GM23248 (cell line): ENCODE measurements at places on chromosomes 5 and 9. TPM values are rescaled to one million over a fixed set of nuclear protein-coding genes. Genes with fewer than 3 reads are reported as not detected.

GRCh38 chr5:11415751-11416150 is 488.5 kb downstream of the CTNND2 start:
- no peaks in the 10 kb centered on the region for H3K4me1 ChIP-seq
- H3K27ac ChIP-seq, result no peak overlapping the region
- no peak overlapping the region for H3K4me3 ChIP-seq
- no peaks in the 10 kb centered on the region for H3K27me3 ChIP-seq

DNA sequence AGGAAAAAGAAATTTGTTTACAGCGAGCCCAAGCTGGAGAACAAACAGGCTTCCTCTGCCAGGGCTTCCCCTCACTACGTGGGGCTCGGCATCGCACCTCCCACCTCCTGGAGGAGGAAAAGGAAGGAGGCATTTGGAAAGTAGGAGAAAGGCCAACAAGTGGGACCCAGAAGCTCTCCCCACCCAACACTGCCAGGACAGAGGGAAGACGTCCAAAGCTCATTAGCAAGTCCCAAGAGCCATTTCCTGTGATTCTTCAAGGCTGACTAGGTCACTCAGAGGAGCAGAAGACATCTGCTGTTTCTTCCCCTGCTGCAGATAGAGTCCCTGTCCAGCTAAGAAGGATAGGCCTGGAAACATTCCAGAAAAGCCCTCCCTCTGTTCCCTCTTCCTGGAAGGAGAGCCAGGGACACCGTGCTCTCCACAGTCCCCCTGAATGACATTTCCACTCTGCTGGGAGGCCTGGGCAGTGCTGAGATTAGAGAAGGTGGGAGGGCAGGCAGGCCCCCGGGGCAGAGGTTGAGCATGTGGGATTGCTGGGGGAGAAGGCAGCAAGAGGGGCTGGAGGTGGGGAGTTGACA is 57.0 kb upstream of the NEURL1B start:
- H3K27ac ChIP-seq, result no peak overlapping the region
- no peaks in the 10 kb centered on the region for H3K36me3 ChIP-seq
- no peak for DNase-seq
- no peak overlapping the region for H3K4me3 ChIP-seq

GRCh38 chr9:109467936-109468335 is 30.2 kb downstream of the PTPN3 start:
- H3K27ac ChIP-seq, result no peak overlapping the region
- no peaks in the 10 kb centered on the region for H3K4me1 ChIP-seq
- DNase-seq, result no peak
- no peak overlapping the region for H3K4me3 ChIP-seq
- H3K36me3 ChIP-seq, result no peaks in the 10 kb centered on the region
- no peaks in the 10 kb centered on the region for H3K27me3 ChIP-seq

GRCh38 chr5:169609716-169610115 is 26.1 kb downstream of the SPDL1 start:
- no peak overlapping the region for H3K4me3 ChIP-seq
- no peaks in the 10 kb centered on the region for H3K27me3 ChIP-seq
- H3K4me1 ChIP-seq, result no peaks in the 10 kb centered on the region
- peaks cover 14% of the 10 kb centered on the region for H3K36me3 ChIP-seq
- DNase-seq, result no peak

GRCh38 chr5:68711293-68712200 is 382.3 kb upstream of the SLC30A5 start:
- H3K4me1 ChIP-seq, result no peaks in the 10 kb centered on the region
- H3K4me3 ChIP-seq, result no peak overlapping the region
- DNase-seq, result no peak
- H3K36me3 ChIP-seq, result no peaks in the 10 kb centered on the region
- H3K27ac ChIP-seq, result no peak overlapping the region

DNA sequence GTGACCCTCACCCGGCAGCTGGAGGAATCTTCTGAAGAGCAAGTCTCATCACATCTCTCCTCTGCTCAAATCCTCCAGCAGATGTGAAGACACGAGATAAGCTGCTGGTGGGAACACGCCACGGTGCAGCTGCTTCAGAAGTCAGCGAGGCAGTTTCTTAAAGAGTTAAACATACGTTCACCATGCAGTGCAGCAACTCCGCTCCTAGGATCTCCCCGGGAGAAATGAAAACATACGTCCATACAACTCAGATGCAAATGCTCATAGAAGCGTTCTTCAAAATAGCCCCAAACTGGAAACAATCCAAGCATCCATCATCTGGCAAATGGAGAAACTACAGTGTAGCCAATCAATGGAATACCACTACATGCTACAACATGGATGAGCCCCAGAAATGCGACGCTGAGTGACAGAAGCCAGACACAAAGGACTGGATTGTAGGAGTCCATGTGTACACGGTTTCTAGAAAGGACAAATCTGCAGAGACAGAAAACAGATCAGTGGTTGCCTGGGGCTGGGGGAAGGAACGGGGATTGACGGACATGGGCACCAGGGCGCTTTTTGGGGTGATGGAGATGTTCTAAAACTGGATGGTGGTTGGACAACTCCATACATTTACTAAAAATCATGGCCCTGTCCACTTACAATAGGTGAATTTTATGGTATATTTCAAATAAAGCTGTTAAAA is 150.6 kb downstream of the COL23A1 start:
- no peaks in the 10 kb centered on the region for H3K27me3 ChIP-seq
- H3K36me3 ChIP-seq, result no peaks in the 10 kb centered on the region
- no peaks in the 10 kb centered on the region for H3K4me1 ChIP-seq

DNA sequence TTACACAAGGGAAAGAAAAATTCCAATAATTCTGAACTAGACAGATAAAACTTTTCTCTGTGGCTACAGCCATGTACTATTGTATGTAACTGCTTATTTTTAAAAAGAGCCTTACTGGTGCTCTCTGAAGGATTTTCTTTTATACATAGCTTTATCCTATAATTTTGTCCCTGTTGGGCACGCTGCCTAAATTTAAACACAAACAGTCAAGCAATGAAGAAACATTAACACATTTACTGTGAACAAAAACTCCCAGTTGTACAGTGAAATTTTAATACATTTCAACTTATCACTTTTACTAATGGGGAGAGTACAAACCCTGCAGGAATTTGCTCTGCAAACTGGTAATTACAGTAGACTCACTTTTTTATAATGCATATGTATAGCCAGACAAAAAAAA is 273.3 kb downstream of the BNC2 start:
- DNase-seq, result no peak
- no peak overlapping the region for H3K27ac ChIP-seq
- H3K4me3 ChIP-seq, result no peak overlapping the region
- H3K36me3 ChIP-seq, result no peaks in the 10 kb centered on the region

DNA sequence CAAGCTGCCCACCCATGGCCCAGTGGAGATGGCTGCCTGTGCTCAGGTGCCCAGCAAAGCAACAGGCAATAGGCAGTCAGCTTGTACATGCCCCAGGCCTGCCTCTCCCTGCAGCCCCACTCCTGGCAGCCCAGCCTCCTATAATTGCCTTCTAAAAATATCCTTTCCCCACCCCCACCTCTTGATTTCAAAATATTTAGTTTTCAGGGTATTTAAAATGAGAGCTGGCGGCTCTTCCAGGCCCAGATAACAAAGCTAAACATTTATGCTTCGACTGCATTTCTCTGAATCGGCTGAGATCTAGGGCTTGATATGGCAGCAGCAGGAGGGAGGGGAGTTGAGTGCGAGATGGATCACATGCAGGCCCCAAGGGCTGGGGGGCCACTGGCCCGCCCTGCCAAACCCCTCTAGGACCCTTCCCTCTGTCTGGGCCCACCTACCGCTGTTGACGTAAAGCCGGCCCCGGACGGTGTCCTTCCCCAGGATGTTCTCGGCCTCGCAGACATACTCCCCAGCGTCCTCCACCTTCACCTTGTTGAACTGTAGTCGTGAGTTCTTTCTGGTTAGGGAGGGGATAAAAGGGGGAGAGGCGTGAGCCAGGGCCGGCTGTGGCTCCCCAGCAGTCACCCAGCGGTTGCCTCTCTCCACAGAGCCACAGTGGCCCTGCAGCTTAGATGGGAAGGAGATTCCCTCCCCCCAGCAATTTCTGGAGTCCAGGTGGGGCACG is 85.0 kb downstream of the PSD2 start:
- DNase-seq, result no peak
- H3K36me3 ChIP-seq, result no peaks in the 10 kb centered on the region

GRCh38 chr9:105087910-105088898 is 156.2 kb upstream of the SLC44A1 start:
- H3K36me3 ChIP-seq, result no peaks in the 10 kb centered on the region
- H3K4me3 ChIP-seq, result no peak overlapping the region
- no peaks in the 10 kb centered on the region for H3K27me3 ChIP-seq
- DNase-seq, result no peak
- no peak overlapping the region for H3K27ac ChIP-seq

GRCh38 chr9:13665418-13666066 is 386.1 kb upstream of the MPDZ start:
- H3K4me3 ChIP-seq, result no peak overlapping the region
- no peaks in the 10 kb centered on the region for H3K36me3 ChIP-seq
- no peaks in the 10 kb centered on the region for H3K27me3 ChIP-seq
- DNase-seq, result peak; percentile 12

Gene NMUR2
- total RNA-seq, result not detected in 2 replicates

Gene RLN1
- not detected in 2 replicates for total RNA-seq

Gene LOX
- total RNA-seq, result 418 and 440 TPM in 2 replicates
